CD8-positive, alpha-beta T cell (primary cell): ENCODE measurements at places on chromosomes 1 and 21.

DNA sequence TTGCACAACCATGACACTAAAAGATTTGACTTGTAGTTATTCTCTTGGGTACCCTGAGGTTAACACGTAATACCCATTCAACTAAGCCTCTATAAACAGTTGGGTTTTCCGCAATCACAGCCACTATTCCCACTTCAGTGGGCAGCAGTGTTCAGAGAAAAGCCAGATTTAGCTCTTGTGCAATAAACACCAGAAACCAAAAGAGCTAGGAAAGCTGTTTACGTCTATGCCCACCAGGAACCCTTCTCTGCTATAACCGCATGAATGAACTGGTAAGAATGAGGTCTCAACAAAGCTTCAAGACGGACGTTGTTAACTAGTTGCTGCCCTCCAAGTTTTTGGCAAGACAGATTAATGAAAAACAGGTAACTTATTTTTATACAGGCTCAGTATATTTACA lies 101.3 kb downstream of the SLC45A1 start:
- DNase-seq, result no peak

GRCh38 chr1:24343412-24344089 lies 24.4 kb downstream of the GRHL3 start:
- DNase-seq, result no peak

GRCh38 chr1:57474137-57474750 lies 50.4 kb upstream of the DAB1 start:
- no peak for DNase-seq

DNA sequence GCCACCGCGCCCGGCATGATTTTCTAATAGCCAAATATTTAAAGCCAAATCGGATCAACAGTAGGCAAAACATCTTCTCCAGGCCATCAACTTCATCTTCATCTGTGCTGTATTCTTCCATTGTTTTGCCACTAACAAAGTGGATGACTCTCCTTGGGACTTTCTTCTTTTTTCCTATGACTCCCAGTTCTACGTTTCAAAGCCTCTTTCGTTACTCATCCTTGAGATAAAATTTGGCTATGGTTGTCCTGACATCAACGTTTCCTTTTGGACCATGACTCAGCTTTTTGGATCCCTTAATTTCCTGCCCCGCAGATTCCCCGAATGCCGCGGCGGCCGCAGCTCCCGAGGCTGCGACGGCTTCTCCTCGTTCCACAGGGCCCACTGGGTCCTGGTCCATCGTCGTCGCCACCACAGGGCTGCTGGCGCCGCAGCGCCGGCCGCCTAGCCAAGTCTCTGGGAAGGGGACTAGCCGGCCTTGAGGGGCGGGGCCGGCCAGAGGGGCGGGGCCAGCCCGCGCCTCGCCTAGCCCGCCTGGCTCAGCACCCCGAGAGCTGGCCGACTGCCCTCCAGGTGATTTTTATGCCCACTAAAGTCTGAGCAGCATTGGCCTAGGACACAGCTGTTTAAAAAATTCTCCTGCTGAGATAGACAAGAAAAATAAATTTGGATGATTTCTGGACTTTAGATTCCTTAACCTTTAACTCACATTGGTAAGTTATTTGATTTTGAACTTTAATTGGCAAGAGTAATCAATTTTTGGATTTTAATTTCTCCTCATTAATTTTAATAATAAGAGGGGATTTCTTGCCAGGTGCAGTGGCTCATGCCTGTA lies 93.9 kb downstream of the ADCY10 start:
- no peak for DNase-seq

- DNase-seq, result no peak
These were observed 12.4 kb downstream of the GJA5 start for GRCh38 chr1:147747966-147748365.

DNA sequence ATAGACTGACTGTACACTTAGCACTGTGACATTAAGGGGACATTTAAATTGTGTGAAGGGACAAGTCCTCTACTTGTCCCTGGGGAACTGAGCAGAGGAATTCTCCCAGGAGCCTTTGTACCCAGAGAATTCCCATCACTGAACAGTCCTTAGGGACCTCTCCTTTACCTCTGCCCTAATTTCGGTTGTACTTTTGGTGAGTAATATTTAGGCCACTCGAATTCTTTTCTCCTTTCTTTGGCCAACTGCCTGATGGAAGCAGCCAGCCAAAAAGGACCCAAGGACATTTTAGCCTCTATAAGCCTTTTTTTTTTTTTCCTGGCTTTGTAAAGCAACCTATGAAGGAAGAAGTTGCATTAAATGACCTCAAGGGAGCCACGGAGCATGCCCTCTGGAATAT lies 71.5 kb downstream of the NR5A2 start:
- DNase-seq, result no peak

DNA sequence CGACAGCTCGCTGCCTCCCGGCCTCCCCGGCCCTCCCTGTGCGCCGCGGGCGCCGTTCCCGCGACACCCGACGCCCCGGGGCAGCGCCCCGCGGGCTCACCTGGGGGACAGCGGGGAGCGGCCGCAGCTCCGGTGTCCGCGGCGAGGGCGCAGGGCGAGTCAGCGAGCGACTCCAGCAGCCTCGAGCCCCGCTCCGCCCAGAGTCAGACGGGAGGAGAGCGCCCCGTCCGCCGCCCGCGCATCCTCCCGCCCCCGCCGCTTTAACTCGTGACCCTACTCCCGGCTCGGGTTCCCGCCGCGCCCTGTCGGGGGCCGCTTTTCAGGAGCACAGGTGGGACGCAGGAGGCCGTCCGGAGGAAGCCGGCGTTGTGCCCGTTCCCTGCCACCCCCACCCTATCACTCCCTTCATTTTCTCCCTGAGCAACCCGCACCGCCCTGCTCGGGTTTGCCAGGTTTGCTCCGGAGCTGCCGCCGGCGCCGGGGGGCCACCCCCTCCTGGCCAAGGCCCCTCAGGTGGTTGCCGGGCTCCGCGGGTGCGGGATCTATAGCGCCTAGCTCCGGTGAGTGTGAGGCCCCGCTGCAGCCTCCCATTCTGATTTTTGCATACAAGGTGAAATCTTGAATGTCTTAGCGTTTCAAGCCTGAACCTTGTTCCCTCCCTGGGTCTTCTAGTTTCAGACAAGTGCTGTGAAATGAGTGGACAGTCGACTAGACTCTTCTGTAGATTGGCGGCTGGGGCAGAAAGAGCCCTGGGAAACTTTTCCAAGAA lies at the start of gene MCOLN3:
Gene MCOLN3, minus strand, starts transcription at position 205 of the 769 bp plus-strand sequence. CDS start 3,140 bp downstream, outside the sequence.
- peak; percentile 30 for DNase-seq
